ENCODE measurements at places on chromosomes 16 and 17.

DNA sequence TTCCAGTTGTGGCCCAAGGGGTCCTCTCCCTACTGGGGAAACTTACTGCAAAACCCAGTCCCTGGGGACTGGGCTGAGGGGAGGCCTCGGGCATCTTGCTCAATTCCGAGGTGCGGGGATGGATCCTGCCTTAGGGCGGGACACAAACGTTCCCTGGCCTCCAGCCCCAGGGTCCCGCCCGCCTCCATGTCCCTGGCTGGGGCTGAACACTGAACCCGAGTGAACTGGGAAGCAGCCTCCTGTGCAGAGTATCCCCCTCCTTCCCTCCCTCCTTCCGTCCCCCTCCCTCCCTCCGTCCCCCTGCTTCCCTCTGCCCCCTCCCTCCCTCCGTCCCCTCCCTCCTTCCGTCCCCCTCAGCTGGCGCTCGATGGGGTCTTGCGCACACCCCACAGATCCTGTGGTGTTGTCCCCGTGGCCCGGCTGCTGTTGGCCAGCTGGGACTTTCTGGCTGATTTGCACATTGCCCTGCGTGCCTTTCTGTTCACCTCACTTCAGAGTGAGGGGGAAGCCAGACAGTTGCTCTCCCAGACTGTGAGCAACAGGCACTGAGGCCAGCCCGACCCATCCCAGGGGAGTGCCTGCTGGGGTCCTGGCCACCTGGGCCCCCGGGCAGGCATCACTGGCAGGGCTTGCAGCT, 5.5 kb downstream of the TRAF7 start:
- DNase-seq = no peak

DNA sequence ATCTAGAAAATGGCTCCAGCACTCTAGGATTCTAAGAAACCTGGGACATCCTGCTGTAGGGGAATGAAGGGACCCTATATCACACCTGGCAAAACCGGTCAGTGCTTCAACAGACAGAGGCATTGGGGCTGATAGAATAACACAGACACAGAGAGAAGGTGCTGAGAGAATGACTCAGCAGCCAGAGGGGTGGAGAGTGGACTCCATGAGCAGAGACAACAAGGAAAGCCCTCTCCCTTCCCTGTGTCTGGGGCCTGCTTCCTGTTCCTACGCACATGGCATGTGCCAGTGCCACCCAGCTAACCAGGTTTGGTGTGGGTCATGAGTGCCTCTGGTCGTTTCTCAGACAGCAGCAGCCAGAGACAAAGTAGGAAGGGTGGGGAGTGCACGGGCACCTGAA, 140.3 kb downstream of the CCT6B start:
- peak; percentile 36 for DNase-seq

DNA sequence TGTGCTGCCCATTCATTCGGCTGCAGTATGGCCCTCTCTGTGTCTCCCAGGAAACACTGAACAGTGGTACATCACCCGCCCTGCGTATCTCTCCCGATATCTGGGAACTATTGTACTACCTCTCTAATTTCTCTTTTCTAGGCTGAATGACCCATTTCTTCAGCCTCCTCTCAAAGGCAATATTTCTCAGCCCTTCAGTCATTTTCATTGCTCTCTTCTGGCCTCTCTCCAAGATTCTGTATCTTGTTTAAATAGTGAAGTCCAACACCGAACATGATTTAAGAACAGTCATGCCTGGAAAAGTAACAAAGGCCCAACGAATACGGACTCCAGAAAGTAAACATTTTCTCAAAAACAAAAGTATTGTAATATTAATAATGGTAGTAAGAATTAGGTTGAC, 220.1 kb downstream of the ZFHX3 start:
- no peak for DNase-seq

- DNase-seq = peak; percentile 7
Measured at GRCh38 chr16:58196898-58197313, 1.0 kb downstream of the CSNK2A2 start.

DNA sequence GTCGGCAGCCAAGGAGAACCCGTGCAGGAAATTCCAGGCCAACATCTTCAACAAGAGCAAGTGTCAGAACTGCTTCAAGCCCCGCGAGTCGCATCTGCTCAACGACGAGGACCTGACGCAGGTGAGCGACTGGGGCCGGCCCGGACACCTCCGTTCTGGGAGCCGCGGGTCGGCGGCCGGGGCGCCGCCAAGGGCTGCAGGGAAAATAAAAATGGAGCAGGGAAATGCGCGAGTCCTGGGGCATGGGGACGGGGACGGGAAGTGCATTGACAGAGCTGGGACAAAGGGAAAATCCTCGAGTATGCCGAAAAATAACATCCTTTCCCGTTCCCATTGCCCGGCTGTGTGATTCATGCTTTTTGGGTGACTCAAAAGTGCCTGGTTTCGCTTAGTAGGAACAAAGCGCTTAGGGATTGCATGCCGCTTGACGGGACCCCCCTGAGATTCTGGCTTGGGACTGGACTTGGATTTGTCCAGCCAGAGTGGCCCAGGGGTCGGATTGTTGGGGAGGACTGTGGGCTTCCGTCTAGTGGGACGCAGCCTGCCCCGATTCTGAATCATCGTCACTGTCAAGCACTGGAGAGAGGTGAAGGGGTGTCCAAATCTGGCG, 699 bp downstream of the MPRIP start:
- DNase-seq = peak; percentile 60

GRCh38 chr17:5832886-5833285, 237.3 kb upstream of the WSCD1 start:
- peak; percentile 73 for DNase-seq

DNA sequence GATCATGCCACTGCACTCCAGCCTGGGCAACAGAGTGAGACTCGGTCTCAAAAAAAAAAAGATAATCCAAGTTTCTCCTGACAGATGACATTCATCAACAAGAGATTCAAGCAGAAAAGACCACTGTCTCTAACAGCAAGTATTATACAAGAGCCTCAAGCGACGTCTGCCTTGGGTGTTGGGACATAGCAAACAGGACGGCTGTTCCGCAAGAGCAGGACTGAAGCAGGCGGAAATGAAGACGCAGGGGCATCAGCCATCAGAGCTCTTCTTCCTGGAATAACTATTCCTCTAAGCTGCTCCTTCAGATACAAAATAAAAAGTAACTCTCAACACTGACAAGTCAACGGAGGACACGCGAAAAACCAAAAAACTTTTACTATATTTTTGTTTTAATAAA, 54.0 kb downstream of the ANKRD11 start:
- DNase-seq = no peak

DNA sequence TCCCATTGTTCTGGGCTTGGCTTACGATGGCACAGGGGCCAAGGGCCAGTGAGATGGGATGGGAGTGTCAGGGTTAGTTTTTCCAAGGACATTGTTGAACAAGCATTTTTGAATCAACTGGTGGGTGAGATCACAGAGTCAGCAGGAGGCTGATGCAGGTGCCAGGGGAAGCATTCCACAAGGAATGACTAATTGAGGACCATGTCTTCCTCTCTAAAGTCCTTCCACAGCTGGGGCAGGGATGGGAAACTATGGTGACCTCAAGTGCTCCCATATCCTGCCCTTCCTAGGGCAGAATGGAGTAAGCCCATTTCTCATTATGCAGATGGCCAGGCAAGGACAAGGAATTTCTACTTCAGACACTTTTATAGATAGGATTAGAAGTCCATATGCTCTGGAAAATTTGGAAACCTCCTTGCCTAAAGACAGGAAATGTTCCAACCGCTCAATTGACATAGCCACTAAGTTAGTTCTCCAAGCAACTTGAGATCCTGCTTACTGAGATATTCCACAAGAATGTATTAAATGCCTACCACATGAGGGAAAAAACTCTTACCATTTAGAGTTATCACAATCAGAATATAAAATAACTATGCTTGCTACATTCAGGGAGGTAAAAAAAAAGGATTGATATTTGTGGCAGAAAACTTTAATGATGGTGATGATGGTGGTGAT, 21.2 kb upstream of the ENGASE start:
- DNase-seq = peak; percentile 96

DNA sequence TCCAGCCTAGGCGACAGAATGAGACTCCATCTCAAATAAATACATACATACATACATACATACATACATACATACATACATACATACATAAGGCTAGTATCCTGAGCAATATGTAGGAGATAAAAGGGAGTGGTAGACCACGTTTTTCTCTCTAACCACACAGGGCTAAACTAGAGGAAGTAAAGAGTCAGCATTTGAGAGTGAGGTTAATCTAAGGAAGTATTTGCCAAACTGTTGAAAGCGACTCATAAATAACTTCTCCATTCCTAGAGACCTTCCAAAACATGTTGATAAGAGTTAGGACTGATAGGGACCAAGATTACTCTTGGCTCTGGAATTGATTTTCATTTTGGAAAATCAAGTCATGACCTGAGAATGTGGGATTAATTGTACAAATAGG, 68.9 kb downstream of the NEUROD2 start:
- DNase-seq = no peak

DNA sequence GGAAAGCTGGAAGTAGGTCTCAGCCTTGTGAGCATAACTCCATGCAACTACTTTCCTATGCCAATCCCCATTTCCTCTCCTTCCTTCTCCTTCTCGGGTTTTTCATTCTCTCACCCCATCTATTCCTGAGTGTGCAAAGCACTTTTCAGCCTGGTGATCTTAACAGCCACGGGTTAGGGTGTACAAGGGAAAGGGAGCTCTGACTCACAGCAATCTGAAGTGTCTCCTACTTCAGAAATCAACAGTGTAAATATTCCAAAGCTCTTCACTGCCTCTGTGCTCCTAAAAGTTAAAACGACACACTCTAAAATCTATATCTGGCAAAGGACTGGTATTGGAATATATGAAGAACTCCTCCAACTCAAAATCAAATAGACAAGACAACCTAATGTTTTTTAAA, 268.0 kb upstream of the IRX3 start:
- no peak for DNase-seq

DNA sequence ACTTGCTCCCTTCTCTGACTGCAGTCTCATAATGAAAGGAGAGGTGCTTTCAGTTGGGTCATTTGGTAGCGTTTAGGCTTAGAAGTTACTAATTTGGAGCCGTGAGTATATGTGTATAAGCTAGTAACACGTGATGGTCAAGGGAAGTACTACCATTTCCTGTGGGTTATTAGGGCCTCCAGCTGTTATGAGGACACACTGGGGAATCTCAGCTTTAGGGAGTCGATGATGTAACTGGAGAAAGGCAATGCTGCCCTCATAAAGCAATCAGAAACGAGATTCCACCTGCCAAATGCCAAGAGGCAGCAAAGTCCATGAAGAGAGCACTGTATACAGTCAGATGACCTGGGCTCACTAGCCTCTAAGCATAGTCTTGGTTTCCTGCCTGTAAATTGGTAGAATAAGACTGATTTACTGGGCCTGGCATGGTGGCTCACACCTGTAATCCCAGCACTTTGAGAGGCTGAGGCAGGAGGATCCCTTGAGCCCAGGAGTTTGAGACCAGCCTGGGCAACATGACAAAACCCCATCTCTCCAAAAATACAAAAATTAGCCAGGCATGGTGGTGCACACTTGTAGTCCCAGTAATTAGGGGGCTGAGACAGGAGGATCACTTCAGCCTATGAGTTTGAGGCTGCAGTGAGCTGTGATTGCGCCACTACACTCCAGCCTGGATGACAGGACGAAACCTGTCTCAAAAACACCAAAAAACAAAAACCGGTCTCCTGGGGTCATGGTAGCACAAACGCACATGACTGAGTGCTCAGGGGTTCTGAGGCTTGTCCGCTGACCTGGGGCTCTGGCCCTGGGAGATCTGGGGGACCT, 53.0 kb downstream of the SF3B3 start:
- DNase-seq = peak; percentile 95

DNA sequence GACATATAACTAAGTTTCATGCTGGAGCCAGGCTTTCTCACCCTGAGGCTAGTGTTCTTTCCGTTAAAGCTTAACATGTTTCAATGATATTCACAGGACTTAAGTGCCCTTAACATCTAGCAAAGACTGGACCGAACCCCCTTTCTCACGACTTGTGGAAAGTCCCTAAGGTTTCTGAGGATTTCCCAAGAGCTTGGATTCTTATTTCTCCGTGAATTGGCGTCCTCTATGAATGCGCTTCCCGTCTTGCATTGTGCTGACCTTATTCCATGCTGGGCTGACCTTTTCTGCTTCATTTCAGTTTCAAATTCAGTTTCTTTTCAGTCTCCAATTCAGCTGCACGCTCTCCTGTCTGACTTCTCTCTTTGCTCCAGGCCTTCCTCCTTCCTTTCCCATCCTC, 206.4 kb downstream of the HS3ST3A1 start:
- no peak for DNase-seq

GRCh38 chr17:7867881-7868329, 10.1 kb downstream of the CYB5D1 start:
- DNase-seq = no peak

- no peak for DNase-seq
Measured at GRCh38 chr16:75228143-75228976, 9.6 kb downstream of the CTRB1 start.

- no peak for DNase-seq
Measured at GRCh38 chr16:23508589-23509440, 1.5 kb downstream of the GGA2 start.

DNA sequence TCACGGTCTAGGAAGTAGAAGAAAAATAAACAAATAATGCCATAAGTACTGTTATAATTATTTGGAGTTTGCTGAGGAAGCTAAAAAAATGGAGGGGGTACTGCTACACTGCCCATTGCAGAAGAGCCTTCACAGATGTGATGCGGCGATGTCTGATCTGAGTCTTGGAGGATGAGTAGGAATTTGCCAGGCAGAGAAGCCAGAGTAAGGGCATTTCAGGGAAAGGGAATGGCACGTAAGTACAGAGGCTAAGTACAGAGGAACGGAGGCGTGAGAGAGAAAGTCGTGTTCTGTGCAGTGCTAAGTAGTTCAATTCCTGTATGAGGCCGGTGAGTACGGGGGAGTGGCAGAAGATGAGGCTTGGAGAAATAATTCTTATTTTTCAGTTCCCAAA, 741 bp upstream of the GRB2 start:
- DNase-seq = peak; percentile 22

- no peak for DNase-seq
Measured at GRCh38 chr17:36755586-36755985, 154.2 kb downstream of the MRM1 start.

DNA sequence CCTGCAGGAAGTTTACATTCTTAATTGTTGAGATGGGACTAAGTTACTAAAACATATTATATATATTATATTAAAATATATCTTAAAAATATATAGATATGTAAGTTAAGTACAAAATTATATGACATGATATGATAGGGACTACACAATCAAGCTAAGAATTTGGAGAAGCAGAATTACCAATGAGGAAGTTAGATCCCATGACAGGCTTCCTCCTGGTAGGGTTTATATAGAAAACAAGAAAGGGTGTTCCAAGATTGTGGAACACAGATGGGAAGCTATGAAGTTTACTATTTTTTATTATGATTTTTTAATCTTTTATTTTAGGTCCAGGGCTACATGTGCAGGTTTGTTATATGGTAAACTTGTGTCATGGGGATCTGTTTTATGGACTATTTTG, 260.8 kb upstream of the ZFHX3 start:
- DNase-seq = no peak

DNA sequence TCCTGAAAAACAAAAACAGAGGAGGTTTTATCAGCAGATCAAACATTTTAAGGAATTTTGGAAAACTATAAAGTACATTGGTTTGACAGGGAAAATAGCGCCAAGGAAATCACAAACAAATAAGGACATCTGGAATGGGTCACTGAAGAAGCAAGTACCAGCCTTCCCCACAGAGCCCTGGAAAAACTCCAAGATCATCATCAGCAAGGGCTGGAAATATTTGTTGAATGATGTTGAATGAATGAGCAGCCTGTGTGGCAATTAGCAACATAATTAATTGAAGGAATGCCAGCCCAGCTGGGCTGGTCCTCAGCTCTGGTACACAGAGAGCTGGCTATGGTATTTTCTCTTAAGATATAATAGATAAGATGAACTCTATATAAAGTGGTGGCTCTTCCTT, 290.4 kb downstream of the HS3ST3A1 start:
- DNase-seq = peak; percentile 87

- DNase-seq = no peak
Measured at GRCh38 chr16:87834005-87834667, 35.2 kb downstream of the SLC7A5 start.

Data from A172 (cell line).